ENCODE measurements at places on chromosomes 2 and 18.

GRCh38 chr18:46950064-46950656 lies 32.8 kb downstream of the KATNAL2 start:
- no peak for DNase-seq

- no peak for DNase-seq
These were observed 121.0 kb downstream of the GYPC start for GRCh38 chr2:126776692-126777619.

GRCh38 chr2:194105358-194105757 lies 1551.7 kb upstream of the SLC39A10 start:
- no peak for DNase-seq

DNA sequence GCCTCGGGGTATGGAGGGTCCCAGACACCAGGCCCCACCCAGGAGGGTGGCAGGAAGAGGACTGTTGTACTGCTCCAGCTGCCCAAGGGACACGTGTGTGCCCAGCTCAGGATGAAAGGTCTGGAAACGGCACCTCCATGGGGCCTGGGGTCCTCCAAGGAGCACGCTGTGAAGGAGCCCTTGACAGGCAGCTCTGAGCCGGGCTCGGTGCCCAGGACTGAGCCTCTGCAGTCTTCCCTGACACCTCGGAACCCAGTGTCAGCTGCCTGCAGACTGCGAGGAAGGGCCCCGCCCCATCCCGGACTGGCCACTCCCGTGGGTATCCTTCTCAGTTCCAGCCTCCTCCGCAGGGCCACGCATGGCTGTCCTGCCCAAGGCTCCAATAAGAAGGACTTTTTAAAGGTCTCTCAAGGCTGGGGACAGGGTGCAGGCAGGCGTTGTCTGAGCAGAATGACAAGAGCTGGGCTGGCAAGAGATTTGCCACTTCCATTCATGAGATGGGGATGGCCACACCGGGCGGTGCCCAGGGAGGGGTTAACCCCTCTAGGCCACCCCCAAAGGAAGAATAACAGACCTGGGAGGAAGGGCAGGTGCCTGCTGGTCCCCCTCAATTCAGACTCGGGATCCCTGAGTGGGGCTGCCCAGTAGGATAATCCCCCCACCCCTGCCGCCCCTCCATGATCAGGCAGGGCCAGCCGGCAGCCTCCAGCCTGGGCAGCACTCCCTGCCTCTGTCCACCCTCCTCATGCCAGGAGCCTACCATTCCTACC lies 8.9 kb downstream of the ECEL1 start:
- peak; percentile 17 for DNase-seq

- no peak for DNase-seq
These were observed 235.6 kb upstream of the CDH2 start for GRCh38 chr18:28412521-28412920.

DNA sequence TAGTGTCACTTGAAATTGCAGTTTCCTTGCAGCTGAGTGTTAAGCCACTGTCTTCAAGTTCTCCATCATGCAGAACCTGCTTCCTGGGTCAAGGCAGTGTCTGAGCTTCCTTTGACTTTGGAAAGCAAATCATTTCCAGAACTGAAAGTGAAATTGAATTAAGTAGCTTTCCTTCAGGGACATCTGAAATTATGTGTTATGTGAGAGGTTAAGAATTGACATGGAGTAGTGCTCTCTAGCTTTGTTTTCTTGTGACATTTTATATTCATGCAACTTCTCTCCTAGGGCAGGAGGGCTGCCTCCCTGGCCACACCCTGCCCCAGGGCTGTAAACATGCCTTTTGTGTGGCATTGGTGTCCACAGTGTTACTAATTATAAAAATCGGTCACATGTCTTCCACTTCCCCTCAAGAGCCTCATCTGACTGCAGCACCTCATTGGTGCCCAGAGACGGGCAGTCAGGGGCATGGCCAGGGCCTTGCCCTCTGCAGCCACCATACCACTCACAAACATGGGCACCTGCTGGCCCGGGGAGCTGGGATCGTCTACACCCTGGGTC lies 14.4 kb downstream of the RAB12 start:
- DNase-seq = no peak

DNA sequence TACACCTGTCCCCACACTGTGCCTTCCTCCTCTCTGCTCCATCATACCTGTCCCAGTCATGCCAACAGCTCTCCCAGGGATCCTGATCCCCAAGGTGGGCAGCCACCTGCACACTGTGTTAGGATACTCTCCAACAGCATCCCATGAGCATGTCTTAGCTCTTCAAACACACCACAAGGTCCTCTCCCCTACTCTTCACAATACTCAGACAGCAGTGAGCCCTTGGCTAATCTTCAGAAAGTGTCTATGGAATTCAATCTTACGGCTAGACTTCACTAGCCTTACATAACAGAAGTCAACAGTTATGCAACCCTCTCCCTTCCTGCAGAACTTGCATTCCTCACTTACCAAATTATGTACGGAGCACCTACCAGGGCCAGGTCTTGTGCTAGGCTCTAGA lies 79.9 kb downstream of the MYO5B start:
- DNase-seq = no peak

DNA sequence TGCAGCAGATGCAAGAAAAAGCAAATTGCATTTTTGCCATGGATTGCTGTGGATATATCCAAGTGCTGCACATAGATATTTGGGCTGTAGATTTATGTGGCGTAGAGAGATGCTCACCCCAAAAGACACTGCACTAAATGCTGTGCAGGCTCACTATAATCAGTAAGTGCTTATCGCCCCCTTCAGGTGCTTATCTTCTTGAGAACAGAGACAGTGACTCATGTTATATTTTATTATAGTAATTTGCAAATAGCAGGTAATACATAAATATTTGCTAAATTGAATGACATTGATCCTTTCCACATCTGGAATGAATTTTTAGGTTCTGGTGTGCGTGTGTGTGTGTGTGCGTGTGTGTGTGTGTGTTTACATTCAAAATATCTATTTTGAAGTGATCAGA lies 36.8 kb upstream of the PLEKHM3 start:
- DNase-seq = no peak

GRCh38 chr2:112182581-112183034 lies 44.4 kb downstream of the FBLN7 start:
- no peak for DNase-seq

GRCh38 chr2:149996901-149997300 lies 409.3 kb upstream of the MMADHC start:
- no peak for DNase-seq

DNA sequence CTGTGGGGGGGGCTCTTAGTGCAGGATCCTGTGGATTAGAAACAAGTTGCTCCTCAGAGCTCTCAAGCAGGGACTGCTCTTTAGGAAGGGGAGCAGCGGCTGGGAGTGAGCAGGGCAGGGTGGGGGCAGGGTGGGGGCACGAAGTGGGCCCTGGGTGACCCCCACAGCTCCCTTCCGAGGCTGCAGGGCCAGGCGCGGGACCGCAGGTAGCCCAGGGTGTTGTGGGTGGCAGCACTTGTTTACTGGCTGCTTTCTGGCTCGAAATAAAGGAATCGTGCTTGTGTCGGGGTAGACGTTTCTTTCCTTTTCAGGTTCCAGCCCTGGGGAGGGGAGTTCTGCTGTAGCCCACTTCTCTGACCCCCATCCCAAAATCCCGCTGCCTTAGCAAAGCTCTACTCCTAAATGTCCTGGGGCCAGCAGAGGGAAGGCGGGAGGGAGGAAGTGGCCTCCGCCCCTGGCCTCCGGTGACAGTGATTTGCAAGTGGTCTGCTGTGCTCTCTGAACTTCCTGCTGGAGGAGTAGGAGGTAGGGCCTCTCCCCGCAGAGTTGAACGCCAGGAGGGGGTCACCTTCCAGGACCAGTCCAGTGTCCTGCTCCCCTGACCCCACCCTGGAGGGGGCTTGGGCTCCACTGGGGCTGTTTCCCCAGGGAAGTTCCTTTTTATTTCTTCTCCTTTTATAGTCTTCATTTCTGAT lies 8.3 kb downstream of the NEU4 start:
- DNase-seq = no peak

GRCh38 chr2:154700136-154700535 lies 1.6 kb downstream of the KCNJ3 start:
- no peak for DNase-seq

DNA sequence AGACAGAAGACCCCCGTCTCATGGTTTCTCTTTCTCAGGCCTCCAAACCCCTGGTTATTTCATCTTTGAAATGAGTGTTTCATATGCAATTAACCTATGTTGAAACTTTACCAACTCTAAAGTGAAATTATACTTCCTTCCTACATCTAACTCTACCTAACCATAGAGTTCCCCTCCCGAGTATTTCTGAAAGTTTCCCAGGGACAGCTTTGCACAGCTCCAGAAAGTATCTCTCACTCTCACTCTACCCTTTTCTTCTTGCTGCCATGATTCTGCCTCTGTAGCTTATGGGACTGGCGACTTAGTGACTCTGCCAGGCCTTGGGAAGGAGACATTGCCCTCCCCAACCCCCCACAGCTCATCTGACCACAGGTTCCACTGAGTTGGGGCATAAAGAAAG lies 107.9 kb downstream of the B3GNT2 start:
- no peak for DNase-seq

GRCh38 chr2:241268306-241268705 lies 47.2 kb downstream of the HDLBP start:
- no peak for DNase-seq

DNA sequence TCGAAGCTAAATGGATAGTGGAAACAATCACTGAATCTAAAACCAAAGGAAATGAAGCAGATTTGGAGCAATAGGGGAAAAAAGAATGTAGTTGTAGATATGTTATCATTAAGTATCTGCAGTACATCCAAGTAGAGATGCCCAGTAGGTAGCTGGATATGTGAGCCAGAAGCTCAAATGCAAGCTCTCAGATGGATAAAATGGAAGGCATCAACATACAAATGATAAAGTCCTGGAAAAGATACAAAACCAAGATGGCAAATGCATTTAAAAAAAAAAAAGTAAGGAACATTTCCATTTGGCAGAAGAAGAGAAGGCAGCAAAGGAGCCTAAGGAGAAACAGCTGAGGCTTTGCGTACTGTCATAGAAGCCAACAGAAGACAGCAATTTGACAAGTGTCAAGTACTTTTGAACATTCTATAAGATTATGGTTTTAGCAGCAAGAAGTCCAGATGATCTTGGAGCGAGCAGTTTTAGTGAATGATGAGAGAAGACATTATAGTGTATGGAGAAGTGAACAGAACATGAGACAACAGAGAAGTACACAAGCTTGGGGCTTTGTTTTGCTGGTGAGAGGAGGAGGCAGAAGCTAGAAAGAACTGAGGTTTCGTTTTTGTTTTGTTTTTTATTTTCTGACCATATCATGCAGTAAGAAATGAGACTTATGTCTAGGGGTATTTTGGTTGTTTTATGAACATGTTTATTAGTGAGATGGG lies 18.3 kb downstream of the ROCK2 start:
- no peak for DNase-seq

- DNase-seq = no peak
These were observed 34.4 kb upstream of the NT5C1B start for GRCh38 chr2:18623782-18624181.

GRCh38 chr2:123093199-123093598 lies 931.9 kb upstream of the CNTNAP5 start:
- no peak for DNase-seq

DNA sequence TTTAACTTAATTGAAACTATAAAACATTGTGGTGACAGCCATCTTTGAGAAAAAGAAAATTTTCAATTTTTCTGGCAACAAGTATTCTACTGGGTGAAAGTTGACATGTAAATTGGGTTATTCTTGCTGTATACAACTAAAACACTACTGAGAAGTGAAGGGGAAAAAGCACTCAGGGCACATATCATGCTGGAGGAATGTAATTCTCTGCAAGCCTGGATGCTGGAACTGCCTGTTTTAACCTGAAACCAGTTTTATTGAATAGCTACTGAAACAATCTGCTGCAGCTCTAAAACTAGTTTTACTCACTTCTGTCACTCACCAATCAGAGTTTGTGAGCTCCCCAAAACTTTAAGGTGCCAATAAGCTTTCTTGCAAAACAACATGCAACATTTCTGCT lies 1136.0 kb downstream of the LRP1B start:
- no peak for DNase-seq

DNA sequence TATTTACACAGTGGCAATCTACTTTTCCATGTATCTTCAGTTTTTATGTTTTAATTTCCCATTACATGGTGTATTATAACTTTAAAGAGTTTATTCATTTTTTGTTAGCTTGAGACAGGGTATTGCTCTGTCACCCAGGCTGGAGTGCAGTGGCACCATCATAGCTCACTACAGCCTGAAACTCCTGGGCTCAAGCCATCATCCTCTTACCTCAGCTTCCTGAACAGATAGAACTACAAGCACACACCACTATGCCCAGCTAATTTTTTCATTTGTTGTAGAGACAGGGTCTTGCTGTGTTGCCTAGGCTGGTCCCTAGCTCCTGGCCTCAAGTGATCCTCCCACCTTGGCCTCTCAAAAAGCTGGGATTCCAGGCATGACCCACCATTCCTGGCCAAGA lies 66.8 kb downstream of the COA5 start:
- no peak for DNase-seq

DNA sequence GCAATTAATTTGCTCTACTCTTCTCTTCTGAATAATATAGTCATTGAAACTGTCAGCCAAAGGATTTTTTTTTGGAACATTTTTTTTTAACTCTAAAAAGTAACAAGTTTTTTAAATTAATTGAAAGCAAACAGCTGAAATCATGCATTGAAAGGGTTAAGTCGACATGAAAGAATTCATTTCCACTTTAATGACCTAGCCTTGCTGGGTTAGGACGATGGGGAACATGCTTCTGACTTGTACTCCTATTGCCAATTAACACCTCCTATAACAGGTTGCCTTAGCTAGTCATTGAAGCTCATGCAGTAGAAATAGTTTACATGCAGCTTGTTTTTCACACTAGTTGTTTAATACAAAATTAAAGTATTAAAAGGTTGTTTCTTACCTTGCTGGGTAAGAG lies 47.8 kb downstream of the PSMD14 start:
- no peak for DNase-seq

- no peak for DNase-seq
These were observed 96.6 kb downstream of the SOCS6 start for GRCh38 chr18:70385474-70385873.

- no peak for DNase-seq
These were observed 39.6 kb downstream of the PAX8 start for GRCh38 chr2:113238871-113239839.

DNA sequence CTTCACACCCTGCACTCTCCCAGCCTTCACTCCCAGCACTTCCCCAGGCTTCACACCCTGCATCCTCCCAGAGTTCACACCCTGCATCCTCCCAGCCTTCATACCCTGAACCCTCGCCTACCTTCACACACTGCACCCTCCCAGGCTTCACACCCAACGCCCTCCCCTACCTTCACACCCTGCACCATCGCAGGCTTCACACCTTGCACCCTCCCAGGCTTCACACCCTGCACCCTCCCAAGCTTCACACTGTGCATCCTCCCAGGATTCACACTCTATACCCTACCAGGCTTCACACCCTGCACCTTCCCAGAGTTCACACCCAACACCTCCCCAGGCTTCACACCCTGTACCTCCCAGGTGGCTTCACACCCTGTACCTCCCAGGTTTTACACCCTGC lies 448.7 kb upstream of the MYT1L start:
- no peak for DNase-seq

Measured in 8988T (cell line).